Vagina (tissue), 2 donors: ENCODE measurements at places on chromosomes 12 and 14.
A peak's percentile ranks its signal among the peaks of the same experiment; 100 is the strongest.

GRCh38 chr12:3319723-3320492 is 171.1 kb upstream of the PRMT8 start:
- H3K36me3 ChIP-seq: no peaks in the 10 kb centered on the region
- no peaks in the 10 kb centered on the region for H3K27me3 ChIP-seq
- no peak overlapping the region for H3K27ac ChIP-seq
- H3K4me3 ChIP-seq: no peak overlapping the region
- peaks cover 9% of the 10 kb centered on the region for H3K4me1 ChIP-seq

DNA sequence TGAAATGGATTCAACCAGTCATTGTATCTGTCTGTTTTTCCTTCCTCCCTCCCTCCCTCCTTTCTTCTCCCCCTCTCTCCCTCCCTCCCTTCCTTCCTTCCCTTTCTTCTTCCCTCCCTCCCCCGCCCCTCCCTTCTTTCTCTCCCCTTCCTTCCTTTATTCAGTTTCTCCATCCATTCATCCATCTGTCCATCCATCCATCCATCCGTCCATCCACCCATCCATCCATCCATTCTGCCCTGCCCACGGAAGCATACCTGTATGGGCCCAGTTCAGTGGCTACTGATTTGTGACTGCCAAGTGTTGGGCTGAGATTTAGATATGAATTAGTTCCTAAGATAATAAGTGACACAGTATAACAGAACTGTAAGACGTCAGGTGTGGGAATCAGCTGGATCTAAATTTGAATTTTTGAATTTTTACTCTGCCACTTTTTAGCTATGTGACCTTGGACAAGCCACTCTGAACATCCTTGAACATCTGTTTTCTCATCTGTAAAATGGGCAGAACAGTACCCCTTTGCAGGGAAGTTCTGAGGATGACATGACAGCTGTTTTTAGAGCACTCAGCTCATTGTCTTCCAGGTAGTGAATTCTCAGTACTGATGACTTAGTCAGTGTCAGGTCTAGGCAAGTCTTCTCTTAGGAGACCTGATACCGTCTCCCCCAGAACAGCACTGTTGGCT is 42.9 kb downstream of the CFAP251 start:
- no peak for DNase-seq
- H3K4me3 ChIP-seq: no peak overlapping the region
- H3K27ac ChIP-seq: no peak overlapping the region
- H3K36me3 ChIP-seq: no peaks in the 10 kb centered on the region
- peaks cover 6% of the 10 kb centered on the region for H3K4me1 ChIP-seq

- DNase-seq: no peak
- no peaks in the 10 kb centered on the region for H3K27me3 ChIP-seq
- peaks cover 7% of the 10 kb centered on the region for H3K4me1 ChIP-seq
- H3K4me3 ChIP-seq: no peak overlapping the region
Measured at GRCh38 chr12:110844551-110845338, 2.0 kb upstream of the CCDC63 start.

DNA sequence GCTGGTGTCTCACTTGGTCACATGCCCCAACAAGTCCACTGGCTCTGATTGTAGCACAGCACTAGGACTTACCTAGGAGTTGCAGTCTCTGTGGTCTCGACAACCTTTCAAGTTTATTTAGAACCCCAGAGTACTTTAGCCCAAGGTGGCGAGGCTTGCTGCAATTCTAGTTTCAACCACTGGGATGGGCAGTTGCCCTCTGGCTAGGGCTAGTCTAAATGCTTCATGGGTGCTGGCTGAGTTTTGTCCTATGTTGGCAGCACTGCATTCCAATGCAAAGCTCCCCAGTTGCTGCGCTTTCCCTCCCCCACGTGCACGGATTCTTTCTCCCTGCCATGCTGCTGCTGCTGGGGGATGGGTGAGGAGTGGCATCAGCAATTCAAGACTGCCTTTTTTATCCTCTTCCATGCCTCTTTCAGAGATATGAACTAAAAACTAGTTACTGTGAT is 207.9 kb downstream of the SYNE2 start:
- H3K27me3 ChIP-seq: no peaks in the 10 kb centered on the region
- no peak for DNase-seq
- no peak overlapping the region for H3K4me3 ChIP-seq
- H3K27ac ChIP-seq: no peak overlapping the region

DNA sequence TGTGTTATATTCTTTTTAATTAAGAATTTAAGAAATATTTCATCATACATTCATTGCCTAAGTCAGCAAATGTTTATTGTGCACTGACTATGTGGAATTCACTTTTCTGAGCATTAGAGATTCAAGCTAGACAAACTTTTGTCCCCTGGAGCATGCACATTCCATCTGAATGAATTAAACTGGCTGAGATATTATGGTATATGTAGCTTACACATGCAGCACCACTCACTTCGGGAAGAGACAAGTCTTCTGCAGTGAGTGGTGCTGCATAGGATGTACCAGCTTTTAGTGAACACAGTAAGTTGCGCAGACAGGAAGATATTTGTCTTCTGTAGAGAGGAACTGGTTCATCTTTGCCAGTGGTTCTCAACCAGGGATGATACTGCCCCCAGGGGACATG is 318.4 kb downstream of the SYT1 start:
- H3K27ac ChIP-seq: no peak overlapping the region
- H3K4me1 ChIP-seq: no peaks in the 10 kb centered on the region
- H3K4me3 ChIP-seq: no peak overlapping the region
- no peak for DNase-seq

- H3K4me3 ChIP-seq: no peak overlapping the region
- H3K27me3 ChIP-seq: no peaks in the 10 kb centered on the region
- DNase-seq: no peak
- H3K27ac ChIP-seq: no peak overlapping the region
Measured at GRCh38 chr14:57290751-57291150, 22.0 kb downstream of the AP5M1 start.

- no peak overlapping the region for H3K4me3 ChIP-seq
- peaks cover 30% of the 10 kb centered on the region for H3K4me1 ChIP-seq
- no peak for DNase-seq
- H3K36me3 ChIP-seq: peaks cover 82% of the 10 kb centered on the region
Measured at GRCh38 chr12:57182918-57183575, 33.5 kb upstream of the NXPH4 start.

DNA sequence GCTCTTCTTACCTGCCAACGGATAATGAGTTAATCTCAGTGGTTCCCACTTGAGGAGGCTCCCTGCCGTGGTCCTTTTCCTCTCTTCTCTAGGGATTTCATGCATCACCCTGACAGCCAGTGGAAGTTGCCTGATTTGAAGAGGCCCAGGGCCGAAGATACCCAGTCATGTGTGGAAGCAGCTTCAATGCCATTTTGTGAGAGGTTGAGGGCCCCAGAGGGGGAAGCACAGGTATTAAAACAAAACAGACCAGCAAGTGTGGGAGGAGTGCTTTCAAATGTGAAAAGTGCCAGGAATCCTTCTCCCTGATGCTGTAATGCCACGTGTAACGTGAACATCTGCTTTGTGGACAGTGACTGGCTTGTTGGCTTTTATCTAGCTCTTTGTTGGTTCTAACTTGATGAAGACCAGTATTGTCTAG is 1.5 kb downstream of the TCP11L2 start:
- no peaks in the 10 kb centered on the region for H3K27me3 ChIP-seq
- peak overlapping the region; percentile 96 for H3K4me3 ChIP-seq
- DNase-seq: no peak
- peak overlapping the region; percentile 99 for H3K27ac ChIP-seq
- peaks cover 71% of the 10 kb centered on the region for H3K4me1 ChIP-seq

GRCh38 chr14:69101331-69101826 is 51.5 kb downstream of the DCAF5 start:
- no peak overlapping the region for H3K4me3 ChIP-seq
- no peak overlapping the region for H3K27ac ChIP-seq
- H3K27me3 ChIP-seq: no peaks in the 10 kb centered on the region
- DNase-seq: no peak

- H3K27me3 ChIP-seq: no peaks in the 10 kb centered on the region
- no peak overlapping the region for H3K4me3 ChIP-seq
- no peaks in the 10 kb centered on the region for H3K36me3 ChIP-seq
- no peak overlapping the region for H3K27ac ChIP-seq
- H3K4me1 ChIP-seq: no peaks in the 10 kb centered on the region
Measured at GRCh38 chr12:128727999-128728398, 95.8 kb downstream of the SLC15A4 start.

DNA sequence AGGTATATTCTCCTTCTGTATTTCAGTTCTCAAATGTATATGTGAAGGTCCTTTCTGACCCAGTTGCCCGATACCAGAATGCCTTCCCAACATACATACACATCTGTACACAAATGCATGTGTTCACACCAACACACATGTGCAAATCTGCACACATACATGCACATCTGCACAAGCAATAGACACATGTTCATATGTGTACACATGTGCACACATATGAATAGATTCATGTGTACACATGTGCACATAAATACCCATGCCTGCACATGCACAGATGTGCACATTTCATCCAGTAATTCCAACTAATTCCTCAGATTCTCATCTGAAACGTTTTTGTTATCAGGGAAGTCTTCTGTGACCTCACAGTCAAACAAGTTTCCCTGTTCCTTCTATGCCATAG is 933.6 kb downstream of the NRXN3 start:
- no peaks in the 10 kb centered on the region for H3K4me1 ChIP-seq
- no peaks in the 10 kb centered on the region for H3K27me3 ChIP-seq
- H3K36me3 ChIP-seq: no peaks in the 10 kb centered on the region
- DNase-seq: no peak
- no peak overlapping the region for H3K4me3 ChIP-seq
- no peak overlapping the region for H3K27ac ChIP-seq

GRCh38 chr12:122860040-122860853 is 25.0 kb downstream of the HIP1R start:
- no peaks in the 10 kb centered on the region for H3K36me3 ChIP-seq
- H3K27me3 ChIP-seq: no peaks in the 10 kb centered on the region
- H3K4me3 ChIP-seq: no peak overlapping the region
- DNase-seq: no peak

- H3K27me3 ChIP-seq: no peaks in the 10 kb centered on the region
- H3K4me1 ChIP-seq: peaks cover 39% of the 10 kb centered on the region
- DNase-seq: no peak
- peak overlapping the region; percentile 52 for H3K4me3 ChIP-seq
- peaks cover 14% of the 10 kb centered on the region for H3K36me3 ChIP-seq
Measured at GRCh38 chr14:102928412-102929240, 6.2 kb downstream of the AMN start.

GRCh38 chr14:61678975-61679374 is 16.3 kb upstream of the HIF1A start:
- H3K4me3 ChIP-seq: no peak overlapping the region
- no peak overlapping the region for H3K27ac ChIP-seq
- no peaks in the 10 kb centered on the region for H3K4me1 ChIP-seq
- no peaks in the 10 kb centered on the region for H3K36me3 ChIP-seq
- no peak for DNase-seq

- H3K4me3 ChIP-seq: no peak overlapping the region
- H3K27ac ChIP-seq: no peak overlapping the region
- no peaks in the 10 kb centered on the region for H3K4me1 ChIP-seq
- no peaks in the 10 kb centered on the region for H3K36me3 ChIP-seq
- no peak for DNase-seq
Measured at GRCh38 chr14:48936362-48936761, 649.8 kb downstream of the RPS29 start.

GRCh38 chr14:91089958-91090535 is 23.8 kb upstream of the DGLUCY start:
- no peak for DNase-seq
- H3K27ac ChIP-seq: no peak overlapping the region
- no peaks in the 10 kb centered on the region for H3K27me3 ChIP-seq
- no peaks in the 10 kb centered on the region for H3K36me3 ChIP-seq
- no peak overlapping the region for H3K4me3 ChIP-seq
- peaks cover 11% of the 10 kb centered on the region for H3K4me1 ChIP-seq

- no peak overlapping the region for H3K4me3 ChIP-seq
- H3K27me3 ChIP-seq: no peaks in the 10 kb centered on the region
- DNase-seq: no peak
- H3K27ac ChIP-seq: peak overlapping the region; percentile 69
- no peaks in the 10 kb centered on the region for H3K36me3 ChIP-seq
Measured at GRCh38 chr12:110117956-110118685, 6.0 kb upstream of the IFT81 start.

DNA sequence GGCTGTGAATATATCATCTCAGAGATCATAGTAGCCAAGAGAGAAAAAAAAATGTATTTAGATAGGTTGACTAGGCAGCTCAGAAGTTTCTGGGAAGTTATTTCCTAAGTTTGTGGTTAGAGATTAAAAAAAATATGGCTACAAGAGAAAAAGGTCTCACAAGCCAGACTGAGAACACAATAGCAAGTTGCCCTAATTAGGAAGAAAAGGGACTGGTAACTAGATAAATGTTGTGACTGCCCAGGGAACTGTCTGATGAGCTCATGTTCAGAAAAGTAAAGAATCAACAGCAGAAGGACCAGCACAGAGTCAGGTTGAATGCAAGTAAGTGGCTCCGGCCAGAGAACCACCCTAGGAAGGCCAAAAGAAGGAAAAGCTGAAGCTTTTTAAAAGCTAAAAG is 256.6 kb downstream of the PRKD1 start:
- DNase-seq: no peak
- no peaks in the 10 kb centered on the region for H3K27me3 ChIP-seq
- no peaks in the 10 kb centered on the region for H3K36me3 ChIP-seq
- H3K27ac ChIP-seq: no peak overlapping the region
- no peaks in the 10 kb centered on the region for H3K4me1 ChIP-seq
- H3K4me3 ChIP-seq: no peak overlapping the region

GRCh38 chr14:97271451-97271960 is 474.3 kb downstream of the VRK1 start:
- no peak overlapping the region for H3K4me3 ChIP-seq
- no peaks in the 10 kb centered on the region for H3K27me3 ChIP-seq
- H3K36me3 ChIP-seq: no peaks in the 10 kb centered on the region
- no peak overlapping the region for H3K27ac ChIP-seq
- H3K4me1 ChIP-seq: no peaks in the 10 kb centered on the region

DNA sequence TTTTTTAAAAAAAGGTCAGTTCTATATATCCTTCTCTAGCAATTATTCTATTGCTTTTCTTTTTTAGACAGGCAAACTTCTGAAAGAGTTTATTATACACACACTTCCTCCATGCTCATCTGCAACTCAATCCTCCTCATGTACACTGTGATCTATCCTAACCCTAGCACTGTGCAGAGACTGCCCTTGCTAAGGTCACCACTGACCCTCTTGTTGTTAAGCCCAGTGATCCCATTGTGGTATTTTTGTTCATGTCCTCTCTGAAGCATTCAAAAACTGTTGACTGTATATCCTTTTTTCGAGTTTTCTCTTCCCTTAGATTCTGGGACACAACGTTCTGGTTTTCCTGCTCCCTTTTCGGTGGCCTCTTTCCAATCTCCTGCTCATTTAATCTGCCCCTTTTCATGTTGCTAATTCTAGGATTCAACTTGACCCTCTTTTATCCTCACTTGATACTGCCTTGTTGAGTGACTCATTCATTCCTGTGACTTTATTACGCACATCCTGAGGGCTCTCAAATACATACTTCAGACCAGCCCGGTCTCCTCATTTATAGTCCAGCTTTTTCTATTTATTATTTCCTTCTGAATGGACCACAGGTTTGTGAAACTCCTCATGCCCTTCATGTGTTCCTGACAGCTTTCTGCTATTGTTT is 53.9 kb upstream of the PTPRB start:
- DNase-seq: no peak
- no peaks in the 10 kb centered on the region for H3K36me3 ChIP-seq
- H3K4me1 ChIP-seq: no peaks in the 10 kb centered on the region
- no peak overlapping the region for H3K4me3 ChIP-seq
- no peak overlapping the region for H3K27ac ChIP-seq
